ENCODE measurements at places on chromosomes 2 and 18.

GRCh38 chr2:33607905-33608304, 8.8 kb upstream of the FAM98A start:
- no peak for DNase-seq

GRCh38 chr2:231167745-231168459, 30.5 kb upstream of the ARMC9 start:
- no peak for DNase-seq

DNA sequence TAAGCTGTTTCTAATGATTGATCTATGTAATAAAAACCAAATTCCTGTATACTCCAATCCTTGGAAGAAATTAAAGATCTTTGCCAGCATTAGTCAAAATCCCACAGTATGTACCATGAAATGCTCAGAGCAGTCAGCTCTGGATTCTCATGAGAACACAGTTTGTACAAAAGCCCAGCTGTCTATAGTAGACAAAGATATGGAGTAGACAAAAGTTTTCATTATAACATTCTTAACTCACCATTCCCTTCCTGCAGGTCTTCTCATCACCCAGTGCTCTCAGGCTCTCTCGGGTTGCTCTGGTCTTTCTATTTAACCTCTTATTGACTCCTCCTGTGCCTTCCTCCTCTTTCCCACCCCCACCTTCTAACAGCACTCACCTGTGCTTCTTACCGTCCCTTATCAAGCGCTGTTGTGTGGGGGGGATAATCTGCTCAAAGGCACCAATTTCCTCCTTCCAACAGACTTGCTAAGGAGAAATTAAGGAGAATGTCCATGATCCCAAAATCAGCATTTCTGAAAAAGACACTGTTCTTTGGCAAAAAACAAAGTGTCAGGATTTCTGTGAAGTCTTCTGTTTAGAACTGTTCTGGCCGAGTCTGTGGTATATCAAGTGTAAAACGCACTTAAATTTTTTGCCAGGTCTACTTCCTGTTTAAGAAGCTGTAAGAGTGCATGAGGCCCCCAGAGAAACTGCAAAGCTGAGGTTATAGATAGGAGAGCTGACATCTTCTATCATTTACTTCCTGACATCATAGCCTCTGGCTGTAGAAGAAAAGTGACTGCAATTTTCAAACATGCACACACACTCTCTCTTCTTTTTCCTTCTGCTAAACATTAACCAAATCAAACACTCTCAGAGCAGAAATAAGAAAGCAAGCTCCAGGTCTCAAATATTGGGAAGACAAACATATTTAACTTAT, 144.1 kb downstream of the EVA1A start:
- no peak for DNase-seq

DNA sequence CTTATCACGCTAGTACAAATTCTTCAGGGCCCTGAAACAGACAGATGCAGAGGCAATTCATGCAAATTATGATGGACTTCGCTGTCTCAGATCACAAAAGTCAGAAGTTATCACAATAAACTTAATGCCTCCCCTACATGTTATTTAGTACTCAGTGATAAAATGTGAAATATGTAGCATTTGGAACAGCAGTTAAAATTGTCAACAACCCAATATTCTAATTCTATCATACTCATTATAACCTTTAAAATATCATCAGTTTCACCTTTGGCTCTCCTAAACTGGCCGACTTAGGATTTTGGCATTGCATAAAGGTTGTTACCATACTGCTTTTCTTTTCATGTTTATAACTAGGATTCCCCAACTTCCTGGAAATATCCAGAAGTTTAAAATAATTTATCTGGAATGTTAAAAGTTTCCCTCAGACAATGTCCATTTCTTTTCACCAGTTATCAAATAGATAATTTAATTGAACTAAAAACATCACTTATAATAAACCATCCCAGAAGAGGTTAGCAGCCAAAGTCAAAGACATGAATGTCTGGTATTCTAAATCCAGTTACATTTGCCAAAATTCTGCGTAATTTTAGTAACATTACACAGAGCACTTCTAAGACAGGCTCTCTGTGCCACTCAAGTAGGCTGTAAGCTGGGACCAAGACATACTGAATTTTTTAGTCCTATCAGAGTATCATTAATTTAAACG, 239.8 kb downstream of the RBM43 start:
- DNase-seq = no peak

GRCh38 chr2:64730551-64731262, 77.0 kb upstream of the SERTAD2 start:
- DNase-seq = no peak

DNA sequence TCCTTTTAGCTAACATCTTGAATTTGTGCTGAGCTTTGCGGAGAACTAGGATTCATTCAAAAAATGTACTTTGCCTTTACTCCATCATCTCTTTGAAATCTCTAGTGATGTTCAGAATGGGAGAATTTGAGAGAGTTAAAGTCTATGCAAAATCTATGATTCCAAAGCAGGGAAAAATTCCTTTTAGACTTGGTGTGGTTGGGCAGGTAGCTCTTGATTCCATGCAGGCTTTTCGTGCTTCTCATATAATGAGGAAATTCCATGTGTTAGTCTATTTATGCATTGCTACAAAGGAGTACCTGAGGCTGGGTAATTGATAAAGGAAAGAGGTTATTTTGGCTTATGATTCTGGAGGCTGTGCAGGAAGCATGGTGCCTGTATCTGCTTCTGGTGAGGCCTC, 258.9 kb upstream of the EPHA4 start:
- no peak for DNase-seq

GRCh38 chr2:9256570-9257043, 50.0 kb downstream of the ASAP2 start:
- no peak for DNase-seq

GRCh38 chr18:519019-519879, 18.7 kb upstream of the COLEC12 start:
- DNase-seq = no peak

Data from GM12891 (cell line).